A172 (cell line): ENCODE measurements at places on chromosomes 2 and 18. TPM values are rescaled to one million over a fixed set of nuclear protein-coding genes. Genes with fewer than 3 reads are reported as not detected.
A peak's percentile ranks its signal among the peaks of the same experiment; 100 is the strongest.

The MTCL1 gene
- total RNA-seq: 33.6 and 39.6 TPM in 2 replicates

DNA sequence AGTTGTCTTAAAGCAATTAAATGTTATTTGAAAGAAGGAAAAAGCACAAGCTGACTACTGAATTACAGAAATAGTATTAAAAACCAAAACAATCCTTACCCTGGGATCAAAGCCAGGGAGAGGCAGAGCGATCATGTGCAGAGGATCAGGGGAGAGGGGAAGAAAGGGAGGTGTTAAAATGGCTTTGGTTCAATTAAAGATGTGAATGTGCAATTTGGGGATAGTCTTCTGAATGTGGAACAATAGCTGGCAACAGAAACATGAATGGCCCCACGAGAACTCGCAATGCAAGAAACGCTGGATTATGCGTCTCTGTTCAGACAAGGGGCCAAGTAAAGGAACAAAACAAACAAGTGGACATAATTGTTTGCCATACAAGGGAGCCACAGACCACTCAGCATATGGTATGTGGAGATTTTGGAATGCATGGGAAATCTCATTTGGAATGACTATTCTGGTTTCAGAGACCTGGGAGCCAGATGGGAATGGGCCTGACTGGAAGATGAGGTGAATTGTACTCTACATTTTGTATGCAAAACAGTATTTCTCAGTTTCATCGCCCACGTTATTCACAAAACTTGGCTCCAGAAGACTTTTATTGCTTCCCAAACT lies 155.4 kb downstream of the SLC4A3 start:
- no peak for DNase-seq

DNA sequence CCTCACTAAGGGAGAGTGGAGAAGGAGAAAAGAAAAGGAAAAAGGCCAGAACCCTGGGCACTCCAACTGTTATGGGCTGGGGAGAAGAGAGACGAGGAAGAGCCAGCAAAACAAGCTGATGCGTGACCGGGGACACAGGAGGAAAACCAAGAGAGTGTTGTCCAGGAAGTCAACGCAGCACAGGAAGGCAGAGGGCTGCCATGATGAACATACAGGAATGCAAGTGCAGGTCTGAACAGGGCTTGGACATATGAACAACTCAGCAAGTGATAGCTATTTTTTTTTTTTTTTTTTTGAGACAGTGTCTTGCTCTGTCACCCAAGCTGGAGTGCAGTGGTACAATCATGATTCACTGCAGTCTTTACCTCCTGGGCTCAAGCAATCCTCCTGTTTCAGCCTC lies 28.4 kb downstream of the SIX3 start:
- no peak for DNase-seq

GRCh38 chr2:215612786-215613185 lies 176.9 kb upstream of the FN1 start:
- no peak for DNase-seq

GRCh38 chr2:19712850-19713249 lies 188.9 kb downstream of the TTC32 start:
- no peak for DNase-seq

DNA sequence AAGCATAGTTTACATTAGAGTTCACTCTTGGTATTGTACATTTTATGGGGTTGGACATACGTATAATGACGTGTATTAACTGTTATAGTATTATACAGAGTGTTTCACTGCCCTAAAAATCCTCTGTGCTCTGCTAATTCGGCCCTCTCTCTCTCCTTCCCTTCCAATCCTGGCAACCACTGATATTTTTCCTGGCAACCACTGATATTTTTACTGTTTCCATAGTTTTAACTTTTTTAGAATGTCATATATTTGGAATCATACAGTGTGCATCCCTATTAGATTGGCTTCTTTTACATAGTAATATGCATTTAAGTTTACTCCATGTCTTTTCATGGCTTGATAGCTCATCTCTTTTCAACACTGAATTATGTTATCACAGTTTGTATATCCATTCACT lies 526.7 kb downstream of the RIT2 start:
- no peak for DNase-seq

The OTOF gene
- 2.1 TPM in 1 of 2 replicates, not detected in the other for total RNA-seq

GRCh38 chr2:187349326-187349944 lies 98.6 kb downstream of the CALCRL start:
- DNase-seq: no peak

The NAT8 gene
- not detected in 2 replicates for total RNA-seq

DNA sequence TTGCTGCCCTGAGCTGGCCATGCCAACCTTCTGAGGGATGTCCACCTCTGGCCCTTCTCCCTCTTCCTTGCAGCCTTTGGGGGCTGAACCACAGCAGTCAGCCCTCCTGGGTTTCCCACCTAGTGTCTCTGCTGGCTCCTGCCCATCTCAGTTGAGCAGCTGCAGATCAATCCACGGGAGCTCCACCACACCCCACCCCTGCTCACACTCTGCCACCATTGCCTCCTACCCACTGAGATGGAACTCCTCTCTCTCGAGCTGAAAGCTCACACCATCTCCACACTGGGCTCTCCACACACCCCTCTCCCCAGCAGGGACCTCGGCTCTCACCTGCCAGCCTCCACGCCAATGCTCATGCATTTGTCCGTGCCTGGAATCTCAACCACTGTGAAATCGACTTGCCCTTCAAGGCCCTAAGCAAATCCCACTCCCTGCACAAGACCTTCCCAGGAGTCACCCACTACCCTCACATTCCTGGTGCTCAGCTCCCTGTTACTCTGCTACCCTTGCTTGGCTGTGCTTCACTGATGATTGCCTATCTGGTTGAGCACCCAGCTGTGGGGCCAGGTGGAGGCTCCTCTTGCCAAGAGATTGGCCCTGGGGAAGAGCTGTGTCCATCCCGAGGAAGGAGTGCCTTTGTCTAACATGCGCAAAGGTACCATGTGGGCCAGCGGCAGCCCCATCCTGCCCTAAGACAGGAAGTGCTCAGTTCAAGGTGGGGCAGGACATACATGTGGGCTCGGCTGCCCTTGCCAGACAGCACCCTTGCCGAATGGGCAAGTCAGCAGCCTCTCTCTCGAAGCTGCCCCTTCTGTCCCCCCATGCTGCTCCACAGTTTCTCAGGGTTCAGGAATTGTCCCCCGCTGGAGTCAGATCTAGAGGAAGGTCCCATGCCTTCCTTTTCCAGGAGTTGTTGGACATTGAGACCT lies 208.7 kb downstream of the CYP26B1 start:
- DNase-seq: no peak

The MLPH gene
- 12.9 and 17.7 TPM in 2 replicates for total RNA-seq

DNA sequence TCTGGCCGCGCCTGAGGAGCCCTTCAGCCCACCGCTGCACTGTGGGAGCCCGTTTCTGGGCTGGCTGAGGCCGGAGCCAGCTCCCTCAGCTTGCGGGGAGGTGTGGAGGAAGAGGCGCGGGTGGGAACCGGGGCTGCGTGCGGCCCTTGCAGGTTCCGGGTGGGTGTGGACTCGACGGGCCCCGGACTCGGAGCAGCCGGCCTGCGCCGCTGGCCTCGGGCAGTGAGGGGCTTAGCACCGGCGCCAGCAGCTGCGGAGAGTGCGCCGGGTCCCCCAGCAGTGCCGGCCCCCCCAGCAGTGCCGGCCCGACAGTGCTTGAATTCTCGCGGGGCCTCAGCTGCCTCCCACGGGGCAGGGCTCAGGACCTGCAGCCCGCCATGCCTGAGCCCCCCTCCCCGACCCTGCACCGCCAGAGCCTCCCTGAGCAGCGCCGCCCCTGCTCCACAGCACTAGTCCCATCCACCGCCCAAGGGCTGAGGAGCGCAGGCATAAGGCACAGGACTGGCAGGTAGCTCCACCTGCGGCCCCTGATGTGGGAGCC lies 534.2 kb downstream of the ZNF804A start:
- no peak for DNase-seq

DNA sequence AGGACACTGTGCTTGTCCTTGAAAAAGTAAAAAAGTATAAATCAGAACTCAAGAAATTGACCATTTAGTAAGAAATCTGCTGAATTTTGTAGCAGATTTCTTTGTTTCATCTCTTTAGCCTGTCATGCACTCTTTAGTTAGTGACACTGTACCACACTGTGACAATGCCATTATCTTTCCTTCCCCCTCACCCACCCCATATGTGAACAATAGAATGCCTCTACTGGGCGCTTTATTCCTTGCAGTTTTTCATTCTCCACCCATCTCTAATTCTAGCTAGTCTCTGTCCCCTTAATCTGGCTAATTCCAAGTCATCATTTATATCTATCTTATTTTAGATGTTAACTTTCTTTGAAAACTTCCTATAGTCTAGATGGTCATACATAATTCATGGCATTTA lies 241.0 kb downstream of the LRP1B start:
- no peak for DNase-seq

DNA sequence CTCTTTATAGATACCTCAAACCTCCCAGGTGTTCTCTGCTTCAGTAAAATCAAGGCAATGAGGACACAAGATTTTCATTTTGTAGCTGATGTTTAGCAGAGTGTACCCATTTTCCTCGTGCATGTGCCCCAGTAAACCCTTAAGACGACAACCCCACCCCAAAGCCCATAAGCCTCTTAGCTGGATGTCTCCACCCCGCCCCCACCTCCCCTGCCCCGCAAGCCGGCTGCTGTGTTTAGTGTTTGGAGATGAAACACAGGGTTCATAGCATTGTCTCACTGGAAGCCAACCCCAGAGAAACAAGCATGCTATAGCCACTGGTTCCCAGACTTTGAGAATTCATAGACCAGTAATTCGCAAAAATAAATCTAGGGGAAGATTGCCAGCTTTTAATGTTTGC lies 5.8 kb upstream of the SAG start:
- no peak for DNase-seq

DNA sequence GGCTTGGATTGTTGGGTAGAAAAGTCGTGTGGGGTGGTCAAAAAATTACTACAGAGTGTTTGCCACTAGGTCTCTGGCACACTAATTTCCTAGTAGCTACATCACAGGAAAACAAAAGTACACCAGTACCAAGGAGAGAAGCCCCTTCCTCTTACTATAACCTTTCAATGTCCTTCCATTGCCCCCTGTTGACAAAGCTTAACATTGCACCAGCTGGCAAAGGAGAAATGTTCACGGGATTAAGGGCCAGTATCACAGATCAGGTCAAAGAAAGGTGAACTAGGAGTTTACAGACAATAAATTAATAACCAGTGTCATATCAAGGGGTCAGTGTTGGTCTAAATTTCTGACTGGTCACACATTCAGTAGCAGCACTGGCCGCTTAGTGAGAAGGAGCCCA lies 1139.6 kb upstream of the FAM98A start:
- DNase-seq: no peak

DNA sequence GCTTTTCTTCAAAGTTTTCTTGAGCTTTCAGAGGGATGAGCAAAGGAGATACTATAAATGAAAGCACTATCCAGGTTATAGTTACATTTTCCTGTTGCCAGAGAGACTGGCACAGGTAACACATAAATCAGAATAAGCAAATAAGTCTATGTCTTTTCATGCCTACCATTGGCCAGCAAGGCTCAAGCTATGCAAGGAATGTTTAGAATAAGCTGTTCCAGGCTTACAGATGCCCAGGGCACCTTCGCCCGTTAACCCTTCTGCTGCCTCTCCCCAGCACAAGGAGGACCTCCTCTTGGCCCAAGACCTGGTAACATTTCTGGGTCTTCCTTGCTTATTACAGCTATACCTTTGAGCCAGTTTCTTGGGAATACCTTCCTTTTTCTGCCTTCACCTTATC lies 233.7 kb upstream of the MEIS1 start:
- DNase-seq: no peak

DNA sequence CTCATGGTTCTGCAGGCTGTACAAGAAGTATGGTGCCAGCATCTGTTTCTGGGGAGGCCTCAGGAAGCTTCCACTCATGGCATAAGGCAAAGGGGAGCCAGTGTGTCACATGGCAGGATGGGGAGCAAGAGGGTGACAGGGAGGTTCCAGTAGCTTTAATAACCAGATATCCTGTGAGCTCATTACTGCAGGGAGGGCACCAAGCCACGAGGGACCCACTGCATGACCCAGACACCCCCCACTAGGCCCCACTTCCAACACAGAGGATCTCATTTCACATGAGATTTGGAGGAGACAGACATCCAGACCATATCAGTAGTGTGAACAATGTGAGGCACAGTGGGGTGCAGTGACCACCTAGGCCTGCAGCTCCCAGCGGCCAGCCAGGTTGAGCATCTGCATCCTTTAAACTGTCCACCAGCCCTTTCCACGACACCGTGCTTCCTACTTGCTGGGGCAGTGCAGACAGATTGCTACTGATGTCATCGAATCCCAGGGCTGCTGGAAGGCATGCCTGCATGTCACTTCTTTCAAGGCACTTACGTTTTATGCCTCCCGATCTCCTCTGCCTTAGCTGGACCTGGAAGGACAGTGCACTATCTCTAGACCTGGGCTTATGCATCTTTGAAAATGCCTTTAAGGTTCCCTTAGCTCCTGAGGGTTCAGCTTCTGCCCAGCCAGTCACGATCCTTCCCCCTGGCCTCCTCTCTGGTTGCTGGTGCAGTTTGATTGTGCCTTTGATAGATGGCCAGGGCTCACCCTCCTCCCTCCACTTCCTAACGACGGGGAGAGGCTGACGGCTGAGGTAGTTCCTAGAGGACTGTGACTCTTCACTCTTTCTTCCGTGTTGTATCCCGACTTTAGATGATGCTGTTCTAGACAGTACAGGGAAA lies 174.3 kb downstream of the FAM210A start:
- no peak for DNase-seq

DNA sequence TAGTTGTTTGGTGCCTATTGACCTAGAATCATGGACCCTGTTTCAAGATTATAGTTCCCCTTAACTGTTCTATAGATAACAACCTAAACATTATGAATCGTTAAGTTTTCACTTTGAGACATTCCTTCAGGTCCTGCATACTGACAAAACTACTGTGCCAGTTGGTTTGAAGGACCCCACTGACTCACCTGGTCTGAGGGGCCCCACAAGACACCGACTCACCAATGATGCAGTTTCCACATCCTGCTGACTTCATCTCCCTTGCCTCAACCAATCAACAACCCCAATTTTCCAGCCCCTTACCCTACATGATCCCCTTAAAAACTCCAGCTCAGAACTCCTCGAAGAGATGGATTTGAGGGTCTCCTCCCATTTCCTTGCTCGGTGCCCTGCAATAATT lies 89.6 kb upstream of the CCDC141 start:
- DNase-seq: peak; percentile 10

The C1QL2 gene
- not detected in 2 replicates for total RNA-seq

The DYNAP gene
- total RNA-seq: not detected in 2 replicates

- DNase-seq: no peak
Measured at GRCh38 chr2:1935476-1935875, 191.2 kb upstream of the PXDN start.

DNA sequence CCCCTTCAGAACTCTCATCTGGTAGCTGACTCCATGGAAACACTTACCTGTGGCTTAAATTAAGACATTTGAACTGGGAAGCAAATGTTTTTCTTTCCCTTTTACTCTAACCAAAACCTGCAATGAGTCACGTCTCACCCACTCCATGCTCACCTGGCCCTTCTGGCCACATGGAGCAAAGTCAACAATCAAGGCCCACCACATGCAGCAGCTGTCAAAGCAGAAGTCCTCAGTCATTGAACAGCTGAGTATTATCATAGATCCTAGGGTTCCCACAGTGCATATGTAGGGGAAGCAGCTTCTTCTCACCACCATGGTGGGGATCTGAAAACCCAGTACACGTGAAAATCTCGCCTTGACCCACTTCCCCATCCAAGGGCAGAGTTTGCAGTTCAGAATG lies 12.3 kb upstream of the MEP1B start:
- DNase-seq: no peak
